Stimulated activated CD4-positive, alpha-beta T cell treated with anti-CD3 and anti-CD28 coated beads, Interleukin-1b, Interleukin-23, amount 100 ng/mL, for 4 hours (primary cell): ENCODE measurements at places on chromosomes 7 and 10.

DNA sequence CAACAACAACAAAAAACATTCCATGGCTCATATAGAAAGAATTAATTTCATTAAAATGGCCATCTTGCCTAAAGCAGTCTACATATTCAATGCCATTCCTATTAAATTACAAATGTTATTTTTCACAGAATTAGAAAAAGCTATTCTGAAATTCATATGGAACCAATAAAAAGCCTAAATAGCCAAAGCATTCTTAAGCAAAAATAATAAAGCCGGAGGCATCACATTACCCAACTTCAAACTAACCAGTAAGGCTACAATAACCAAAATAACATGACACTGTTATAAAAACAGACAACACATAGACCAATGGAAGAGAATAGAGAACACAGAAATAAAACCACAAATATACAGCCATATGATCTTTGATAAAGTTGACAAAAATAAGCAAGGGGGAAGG, 330.4 kb downstream of the KIF20B start:
- no peak for DNase-seq

GRCh38 chr7:135519233-135519688, 9.4 kb upstream of the CNOT4 start:
- no peak for DNase-seq

GRCh38 chr10:81600185-81600584, 274.8 kb upstream of the NRG3 start:
- DNase-seq: no peak

GRCh38 chr10:15859509-15859905, 800 bp downstream of the MINDY3 start:
- DNase-seq: no peak

DNA sequence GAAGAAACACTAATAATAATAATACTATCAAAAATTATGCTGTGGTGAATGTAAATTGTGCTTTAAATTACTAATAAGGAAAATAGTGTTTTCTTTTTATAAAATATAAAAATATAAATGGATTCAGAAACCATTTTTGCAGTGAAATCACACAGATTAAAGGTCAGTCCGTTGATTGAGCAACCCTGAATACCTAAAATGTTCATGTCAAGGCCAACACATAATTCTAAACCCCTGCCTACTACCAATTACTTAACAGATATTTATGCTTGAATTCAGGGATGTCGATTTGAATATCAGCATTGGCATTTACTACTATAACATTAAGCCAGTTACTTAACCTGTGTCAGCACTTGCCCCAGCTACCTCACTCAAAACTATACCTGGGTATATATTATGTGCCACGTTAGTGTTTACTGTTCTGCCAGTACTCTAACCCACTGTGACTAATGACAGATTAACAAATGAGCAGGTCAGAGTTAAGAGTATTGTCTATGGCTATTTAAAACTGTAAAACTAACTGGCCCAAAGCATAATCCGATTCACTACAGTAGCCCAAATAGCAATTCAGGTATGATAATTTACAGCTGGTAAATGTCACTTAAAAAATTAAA, 165.0 kb downstream of the KMT2E start:
- no peak for DNase-seq
